NCI-H510A treated with DMSO at 0.1 percent for 48 hours (cell line): ENCODE measurements at places on chromosomes 5 and 9.

DNA sequence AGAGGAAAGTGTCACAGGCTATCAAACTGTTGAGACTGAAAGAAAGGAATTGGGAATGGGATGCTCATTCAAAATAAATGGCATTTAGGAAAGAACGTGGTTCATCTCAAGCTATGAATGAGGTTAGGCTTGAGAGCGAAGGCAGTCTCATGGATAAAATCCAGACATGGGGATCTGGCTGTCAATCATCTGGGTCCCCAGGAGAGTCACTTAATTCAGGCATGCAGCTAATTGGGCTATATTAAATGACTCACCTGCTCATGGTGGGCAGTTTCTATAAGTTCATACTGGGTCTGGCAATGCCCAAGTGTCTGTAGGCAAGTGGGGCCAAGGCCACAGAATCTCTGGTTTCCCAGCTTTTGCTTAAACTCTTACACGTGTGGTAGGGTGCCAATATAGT, 286.5 kb upstream of the SEMA6A start:
- DNase-seq = no peak

DNA sequence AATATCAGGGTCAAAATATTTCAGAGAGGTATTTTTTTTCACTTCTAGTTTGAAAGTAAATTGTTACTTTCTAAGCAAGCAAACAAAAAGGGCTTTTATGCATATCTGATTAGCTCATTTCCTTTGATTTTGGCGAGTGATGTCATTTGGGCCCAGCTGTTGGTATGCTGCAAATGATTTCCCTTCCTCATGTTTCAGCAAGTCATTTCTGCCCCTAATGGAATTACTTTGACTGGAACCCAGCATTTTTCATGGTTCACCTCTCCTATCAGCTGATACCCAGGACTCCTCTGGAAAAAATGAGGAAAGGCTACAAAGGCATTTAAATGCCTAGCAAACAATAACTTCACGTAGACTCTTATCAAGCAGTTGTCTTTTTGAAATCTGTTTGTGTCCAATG, 500.6 kb downstream of the EBF1 start:
- no peak for DNase-seq

DNA sequence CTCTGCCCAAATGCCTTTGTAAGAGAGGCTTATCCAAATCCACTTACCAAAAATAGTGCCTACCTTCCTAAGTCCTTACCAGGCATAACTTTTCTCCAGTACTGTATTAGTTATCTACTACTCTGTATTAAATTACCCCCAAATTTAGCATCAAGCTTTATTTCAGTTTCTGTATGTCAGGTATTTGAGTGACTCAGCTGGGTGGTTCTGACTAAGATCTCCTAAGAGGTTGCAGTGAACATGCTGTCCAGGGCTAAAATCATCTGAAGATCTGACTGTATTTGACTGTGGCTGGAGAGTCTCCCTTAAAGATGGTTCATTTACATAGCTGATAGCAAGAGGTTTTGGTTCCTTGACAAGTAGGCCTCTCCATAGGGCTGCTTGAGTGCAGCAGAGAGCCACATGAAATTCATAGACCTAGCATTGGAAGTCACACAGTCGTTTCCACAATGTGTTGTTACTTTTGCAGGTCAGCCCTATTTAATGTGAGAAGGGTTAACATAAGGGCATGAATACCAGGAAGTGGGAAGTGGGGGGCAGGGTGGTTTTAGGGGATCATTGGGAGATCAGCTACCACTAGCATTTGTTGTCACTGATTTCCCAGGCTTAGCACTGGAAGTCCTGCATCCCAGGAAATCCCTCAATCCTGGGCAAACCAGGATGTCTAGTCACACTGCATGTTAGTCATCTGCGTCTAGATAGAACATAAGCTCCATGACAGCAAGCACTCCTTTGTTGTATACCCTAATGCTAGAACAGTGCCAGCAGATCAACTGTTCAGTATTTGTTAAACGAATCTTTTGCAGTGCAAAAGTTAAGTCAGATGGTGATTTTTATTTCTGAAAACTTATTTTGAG, 2.0 kb upstream of the ZNF622 start:
- DNase-seq = no peak

DNA sequence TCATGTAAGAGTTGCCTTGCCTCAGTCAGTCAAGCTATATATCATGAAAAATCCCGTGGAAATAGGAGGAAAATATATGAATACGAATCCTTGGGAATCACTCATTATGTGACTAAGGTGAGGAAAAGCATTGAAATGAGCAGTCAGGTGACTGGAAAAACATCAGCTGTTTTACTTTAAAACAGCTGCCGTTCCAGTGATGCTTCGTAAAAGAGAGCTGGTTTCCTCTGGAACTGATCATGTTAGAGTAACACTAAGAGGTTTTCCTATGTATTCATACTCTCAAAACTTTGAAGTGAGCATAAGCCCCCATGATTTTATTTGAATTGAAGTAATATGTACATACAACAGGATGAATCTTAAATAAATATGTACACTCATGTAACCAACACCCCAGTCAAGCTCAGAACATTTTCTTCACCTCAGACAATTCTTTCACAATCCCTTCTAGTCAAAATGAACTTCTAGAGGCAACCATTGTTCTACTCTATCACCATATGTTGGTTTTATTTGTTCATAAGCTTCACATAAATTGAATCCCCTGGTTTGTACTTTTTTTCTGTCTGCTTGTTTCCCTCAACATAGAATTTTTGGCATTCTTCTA, 107.7 kb downstream of the SLC25A46 start:
- DNase-seq = no peak

- no peak for DNase-seq
These were observed 286.0 kb downstream of the CYLC2 start for GRCh38 chr9:103281126-103281525.
